ENCODE measurements at places on chromosomes 3 and 15.

- no peak for DNase-seq
Measured at GRCh38 chr15:59746777-59747176, 57.7 kb upstream of the BNIP2 start.

DNA sequence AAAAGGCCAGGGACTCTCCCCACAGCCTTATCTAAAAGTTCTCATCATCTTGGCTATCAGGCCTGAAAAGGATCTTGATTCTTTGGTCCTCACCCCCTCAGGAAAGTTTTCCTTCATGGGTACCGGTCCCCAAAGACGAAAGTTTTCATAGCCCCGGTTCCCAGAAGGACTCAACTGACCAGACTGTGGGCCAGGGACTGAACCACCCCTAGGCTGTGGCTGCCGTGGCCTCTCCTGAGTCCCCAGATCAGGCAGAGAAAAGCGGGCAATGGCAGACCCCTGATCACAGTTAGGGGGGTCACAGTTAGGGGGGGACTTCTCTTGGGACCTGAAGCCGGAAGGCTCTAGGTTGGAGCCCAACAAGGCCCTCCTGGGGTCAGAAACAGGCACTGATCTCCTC, 54.8 kb downstream of the LHFPL4 start:
- DNase-seq: no peak

DNA sequence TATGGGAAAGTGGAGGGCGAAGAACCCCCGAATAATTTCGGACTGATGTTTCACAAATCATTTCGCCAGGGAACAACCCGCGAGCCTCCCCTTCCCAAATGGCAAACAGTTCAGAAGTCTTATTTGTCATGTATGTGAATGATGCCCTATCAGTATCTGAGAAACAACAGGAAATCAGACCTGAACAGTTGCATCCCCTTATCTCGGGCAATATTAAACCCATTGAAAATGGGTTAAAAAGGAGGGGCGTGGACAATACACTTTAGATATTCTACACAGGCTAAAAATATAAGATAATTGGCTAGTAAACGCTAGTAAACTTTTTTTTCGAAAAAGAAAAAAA, 1003.3 kb upstream of the NR2F2 start:
- no peak for DNase-seq

DNA sequence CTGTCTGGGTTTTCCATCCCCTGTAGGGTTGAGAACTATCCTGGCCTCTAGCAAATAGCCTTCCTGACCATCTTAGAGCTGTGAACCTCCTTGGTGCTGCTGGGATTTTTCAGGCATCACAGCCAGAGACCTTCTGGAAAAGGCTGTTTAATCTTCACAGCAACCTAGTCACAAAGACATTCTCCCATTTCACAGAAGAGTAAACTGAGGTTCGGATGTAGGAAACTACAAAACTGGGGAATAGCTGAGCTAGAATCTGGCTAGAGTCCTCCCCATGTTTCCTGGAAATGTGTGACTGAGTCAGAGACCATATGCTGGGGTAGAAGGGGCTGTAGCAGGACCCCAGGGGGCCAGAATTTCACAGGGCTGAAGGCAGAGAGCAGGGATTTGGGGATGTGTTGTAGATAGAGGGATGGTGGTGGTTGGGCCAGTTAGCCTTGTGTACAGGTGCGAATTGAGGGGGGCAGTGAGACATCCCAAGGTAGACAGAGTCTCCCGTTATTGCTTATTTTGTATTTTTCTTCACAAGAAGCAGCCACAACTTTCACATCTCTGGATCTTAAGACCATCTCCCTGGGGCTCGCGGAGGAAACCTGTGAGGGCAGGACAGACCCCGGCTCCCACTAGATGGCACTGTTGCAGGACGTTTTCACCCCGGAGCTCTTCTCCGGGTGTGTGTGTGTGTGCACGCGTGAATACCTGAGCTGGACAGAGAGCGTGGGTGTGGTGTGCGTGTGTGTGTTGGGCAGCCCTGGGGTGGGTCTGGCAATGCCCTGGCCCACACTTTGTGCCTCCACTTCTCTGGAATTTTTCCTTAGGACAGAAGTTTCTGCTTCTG, 66.9 kb upstream of the PRR23C start:
- DNase-seq: no peak

GRCh38 chr3:2303566-2303965, 204.9 kb downstream of the CNTN4 start:
- DNase-seq: no peak

GRCh38 chr3:62261121-62261520, 112.2 kb downstream of the FEZF2 start:
- no peak for DNase-seq

DNA sequence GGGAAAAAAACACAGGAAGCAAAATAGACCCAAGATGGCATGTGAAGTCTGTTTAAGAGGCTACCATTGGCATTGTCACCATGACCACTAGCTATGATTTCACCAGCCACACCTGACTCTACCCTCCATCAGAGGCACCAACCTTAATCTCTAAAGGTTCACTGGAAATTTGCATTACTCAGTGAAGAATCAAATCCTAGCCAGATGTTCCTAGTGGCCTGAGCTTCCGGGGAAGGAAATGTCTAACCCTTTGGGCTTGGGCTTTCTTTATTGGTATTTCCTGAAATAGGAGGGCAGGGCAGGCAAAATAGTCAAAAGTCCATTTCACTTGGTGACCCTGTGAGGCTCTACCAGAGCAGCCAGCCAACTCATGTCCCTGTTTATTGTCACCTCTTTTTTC, 110.9 kb upstream of the PHLDB2 start:
- no peak for DNase-seq

DNA sequence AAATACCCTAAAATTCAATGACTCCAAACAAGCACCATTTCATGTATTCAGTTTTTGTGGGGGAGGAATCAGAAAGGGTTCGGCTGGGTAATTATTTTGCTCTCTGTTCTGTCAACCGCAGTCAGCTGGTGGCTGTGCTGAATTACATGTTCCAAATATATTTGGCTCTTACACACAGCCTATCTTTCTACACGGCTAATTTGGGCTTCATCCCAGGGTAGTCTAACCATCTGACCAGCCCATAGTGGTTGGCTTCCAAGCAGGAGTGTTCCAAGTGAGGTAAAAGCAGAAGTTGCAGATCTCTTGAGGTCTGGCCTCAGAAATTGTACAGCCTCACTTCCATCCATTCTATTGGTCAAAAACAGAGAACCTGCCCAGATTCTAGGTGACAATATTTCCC, 760.8 kb upstream of the SEMA6D start:
- DNase-seq: no peak

GRCh38 chr15:32105258-32106241, 75.2 kb downstream of the CHRNA7 start:
- DNase-seq: no peak

- no peak for DNase-seq
Measured at GRCh38 chr3:73018790-73019441, 22.3 kb downstream of the PPP4R2 start.

DNA sequence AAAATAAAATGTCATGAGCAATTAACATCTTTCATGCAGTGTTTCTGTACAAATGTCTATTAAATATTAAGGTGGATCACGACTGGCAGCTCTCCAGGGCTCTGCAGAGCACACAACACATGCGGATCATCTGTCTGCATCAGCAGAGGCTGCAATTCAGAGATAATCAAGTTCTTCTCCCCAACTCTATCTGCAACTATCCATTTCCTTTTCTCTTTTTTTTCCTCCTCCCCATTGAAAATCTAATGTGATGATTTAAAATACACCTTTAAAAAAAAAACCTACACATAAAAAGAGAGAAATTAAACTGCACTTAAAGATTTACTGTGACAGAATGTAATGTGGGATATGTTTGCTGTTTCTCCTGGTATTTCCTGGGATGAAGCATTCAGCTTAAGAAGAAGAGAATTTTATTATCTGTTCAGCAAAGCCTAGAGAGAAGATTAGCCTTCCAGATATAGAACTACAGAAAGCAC, 352.6 kb upstream of the CCDC54 start:
- no peak for DNase-seq

DNA sequence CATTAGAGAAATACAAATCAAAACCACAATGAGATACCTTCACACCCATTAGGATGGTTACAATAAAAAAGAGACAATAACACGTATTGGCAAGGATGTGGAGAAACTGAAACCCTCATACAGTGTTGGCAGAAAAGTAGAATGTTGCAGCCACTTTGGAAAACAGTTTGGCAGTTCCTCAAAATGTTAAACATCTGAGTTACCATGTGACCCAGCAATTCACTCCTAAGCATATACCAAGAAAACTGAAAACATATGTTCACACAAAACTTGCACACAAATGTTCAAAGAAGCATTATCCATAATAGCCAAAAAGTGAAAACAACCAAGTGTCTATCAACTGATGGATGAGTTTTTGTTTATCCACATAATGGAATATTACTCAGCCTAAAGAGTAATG, 166.9 kb upstream of the FAM3D start:
- no peak for DNase-seq

DNA sequence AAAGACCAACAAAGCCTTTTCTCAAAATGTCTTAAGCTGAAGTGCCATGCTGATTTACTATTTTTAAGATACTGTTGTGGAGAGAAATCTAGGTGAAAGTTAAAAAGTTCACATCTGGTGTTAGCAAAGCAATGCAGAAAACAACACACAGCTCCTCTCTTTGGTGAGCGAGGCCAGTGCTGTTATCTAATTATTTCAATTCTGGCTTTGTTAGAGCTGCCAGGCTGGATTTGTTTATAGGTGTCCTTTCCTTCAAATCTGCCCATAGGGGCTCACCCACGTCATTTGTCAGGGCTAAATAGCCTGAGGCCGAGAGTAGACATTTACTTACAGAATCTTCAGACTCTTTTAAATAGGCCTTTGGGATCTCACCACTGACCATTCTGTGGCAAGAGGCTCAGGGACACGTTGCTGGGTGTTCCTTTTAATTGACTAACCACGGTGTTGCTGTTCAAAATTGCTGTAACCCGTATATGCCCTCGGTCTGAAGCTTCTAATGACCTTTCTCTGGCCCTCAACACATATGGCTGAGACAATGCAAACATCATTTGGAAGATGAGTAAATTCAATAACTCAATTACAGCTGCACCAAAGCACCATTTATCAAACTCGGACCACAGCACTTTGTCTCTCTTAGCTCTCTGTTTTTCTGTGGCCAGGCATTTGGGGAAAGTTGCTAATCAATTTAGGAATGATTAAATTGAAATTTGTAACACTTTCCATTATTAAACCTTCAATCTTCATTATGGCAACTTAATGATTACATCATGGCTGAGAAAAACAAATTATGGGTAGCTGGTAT, 152.6 kb downstream of the PDZRN3 start:
- no peak for DNase-seq

DNA sequence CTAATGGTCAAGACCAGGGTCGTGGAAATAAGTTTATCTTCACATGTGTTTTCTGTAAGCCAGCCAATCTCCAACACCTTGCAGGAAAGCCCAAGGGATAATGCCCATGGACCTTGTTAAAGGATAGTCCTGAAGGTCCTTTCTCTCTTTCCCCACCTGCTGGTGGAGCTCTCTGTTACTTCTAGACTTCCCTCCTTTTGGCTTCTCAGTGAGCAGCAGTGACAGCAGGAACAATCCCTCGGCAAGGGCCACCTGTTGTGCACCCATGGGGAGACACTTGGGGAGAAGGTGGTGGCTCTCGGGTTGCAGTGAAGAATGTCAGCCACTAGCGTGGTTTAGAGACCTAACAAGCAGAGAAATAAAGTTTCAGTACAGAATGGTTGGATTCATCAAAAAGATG, 84.0 kb upstream of the OSBPL11 start:
- DNase-seq: no peak

DNA sequence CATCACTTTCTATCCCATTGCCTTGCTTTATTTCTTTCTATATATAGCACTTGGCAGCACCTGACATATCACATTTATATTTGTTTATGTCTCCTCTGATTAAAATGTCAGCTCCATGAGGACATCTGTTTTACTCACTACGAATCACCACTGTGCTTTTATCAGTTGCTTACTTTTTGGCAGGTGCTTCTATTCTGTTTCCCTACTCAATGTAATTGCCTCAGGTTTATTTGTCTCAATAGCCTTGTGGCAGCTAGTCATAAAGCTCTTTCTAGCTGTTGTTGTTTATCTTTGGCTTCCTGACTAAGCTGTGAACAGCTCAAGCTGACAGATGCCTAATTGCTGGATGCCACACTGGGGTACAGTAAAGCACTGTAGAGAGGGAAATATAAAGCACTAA, 85.5 kb downstream of the VPS13C start:
- no peak for DNase-seq

- DNase-seq: no peak
Measured at GRCh38 chr3:23611737-23612295, 193.9 kb upstream of the UBE2E1 start.

GRCh38 chr3:184289426-184289938, 9.6 kb upstream of the PSMD2 start:
- peak; percentile 18 for DNase-seq

DNA sequence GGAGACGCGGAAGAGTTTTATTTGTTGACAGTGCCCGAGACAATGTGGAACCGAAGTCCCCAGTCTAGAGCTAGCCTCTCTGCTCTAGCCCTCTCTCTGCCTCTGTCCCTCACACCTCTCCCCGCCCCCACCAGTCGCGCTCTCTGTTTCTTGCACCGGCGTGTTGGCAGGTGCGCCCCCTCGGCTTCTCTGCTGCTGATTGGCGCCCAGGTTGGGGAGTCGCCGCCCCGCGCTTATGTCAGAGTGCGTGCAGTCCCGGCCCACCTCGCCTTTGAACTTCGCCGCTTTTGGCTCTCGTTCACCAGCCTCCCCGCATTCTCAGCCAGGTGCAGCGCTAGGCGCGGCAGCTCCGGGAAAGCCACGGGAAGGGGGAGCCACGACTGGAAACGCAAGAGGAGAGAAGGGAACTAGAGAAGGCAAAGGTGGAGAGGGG, at the start of gene SOX14:
TSS of gene SOX14 (plus strand) at position 315 of the 433 bp plus-strand sequence. CDS start 470 bp downstream, outside the sequence.
- DNase-seq: no peak

DNA sequence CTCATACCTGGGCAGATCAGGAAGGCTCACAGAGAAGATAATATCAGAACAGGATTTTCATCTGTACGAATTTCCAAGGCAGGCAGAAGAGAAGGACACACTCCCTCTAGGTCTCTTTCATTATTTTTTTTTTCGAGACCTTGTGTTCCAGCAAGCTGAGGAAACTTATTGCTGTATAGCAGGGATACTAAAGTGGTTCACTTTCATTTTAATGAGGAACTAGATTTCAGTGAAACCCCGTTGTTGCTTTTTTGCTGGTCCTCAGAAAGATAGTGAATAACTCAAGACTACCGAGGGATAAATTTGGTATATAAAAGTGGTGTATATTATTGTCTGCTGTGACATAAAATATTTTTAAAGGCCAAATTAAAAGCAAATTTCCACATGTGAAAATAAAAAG, 24.6 kb downstream of the MEIS2 start:
- DNase-seq: no peak

DNA sequence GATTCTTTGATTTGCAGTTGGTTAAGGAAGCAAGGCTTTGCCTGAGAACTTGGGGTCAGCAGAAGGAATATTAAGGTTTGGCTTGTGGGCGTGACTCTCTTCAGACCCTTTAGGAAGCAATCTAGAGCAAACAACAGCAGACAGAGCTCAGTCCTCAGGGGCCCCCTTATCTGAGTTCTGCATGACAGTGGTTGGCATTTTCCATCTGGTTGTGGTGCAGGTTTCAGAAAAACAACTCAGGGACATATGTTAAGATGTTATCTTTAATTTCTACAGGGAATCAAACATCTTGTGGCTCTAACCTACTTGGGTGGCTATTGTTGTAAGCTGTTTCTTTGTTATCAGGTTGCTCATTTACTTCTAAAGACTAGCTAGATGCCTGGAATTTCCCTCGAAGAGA, 141.4 kb downstream of the VPS8 start:
- no peak for DNase-seq

Measured in stimulated activated CD4-positive, alpha-beta T cell treated with anti-CD3 and anti-CD28 coated beads, Interleukin-15, amount 100 ng/mL, for 1 hour (primary cell).